Osteocyte (in vitro differentiated cells): ENCODE measurements at places on chromosomes 12 and 14.

DNA sequence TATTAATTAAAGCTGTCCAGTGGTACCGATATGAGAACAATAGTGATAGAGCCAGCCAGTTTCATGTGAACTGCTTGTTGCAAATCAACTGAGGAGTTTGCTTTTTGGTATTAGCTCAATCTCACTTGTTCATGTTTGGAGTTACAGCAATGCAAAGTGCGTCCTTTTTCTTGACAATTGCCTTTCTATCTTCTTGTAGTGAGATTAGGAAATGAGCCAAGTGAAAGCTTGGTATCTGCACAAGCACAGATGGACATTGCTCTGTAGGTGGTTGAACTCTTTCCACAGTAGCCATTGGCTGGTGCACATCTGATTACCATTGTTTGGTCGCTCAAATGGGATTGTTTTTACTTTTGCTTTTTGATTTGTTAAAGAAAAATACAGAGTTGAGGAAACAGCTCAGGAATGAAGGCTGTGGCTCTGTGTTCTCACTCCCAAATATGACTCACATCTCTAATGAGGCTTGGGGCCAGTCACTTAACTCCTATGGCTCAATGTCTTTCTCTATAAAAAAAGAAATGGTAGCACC is 241.4 kb downstream of the BMP4 start:
- DNase-seq, result no peak

DNA sequence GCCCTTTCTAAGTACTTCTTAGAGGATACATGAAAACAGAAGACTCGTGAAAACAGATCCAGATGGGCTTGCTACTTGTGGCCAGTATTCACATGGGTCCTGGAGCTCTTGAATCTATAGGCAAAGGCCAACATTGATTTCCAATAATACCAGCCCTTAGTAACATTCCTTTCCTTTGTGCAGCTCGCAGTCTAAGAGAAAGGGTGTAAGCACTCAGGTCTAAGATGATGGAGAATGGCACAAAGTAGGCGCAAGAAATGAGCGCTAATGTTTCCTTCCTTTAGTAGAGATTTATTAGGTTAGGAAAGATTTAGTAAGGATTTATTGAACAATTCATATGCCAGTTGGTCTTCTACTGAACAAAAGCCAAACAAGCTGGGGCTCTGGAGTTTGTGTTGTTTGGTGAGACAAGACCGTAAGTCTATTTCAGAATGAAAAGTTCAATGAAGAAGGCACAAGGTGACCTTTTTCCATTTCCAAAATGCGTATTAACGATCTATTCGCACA is 525 bp downstream of the RNU6-8 start:
- no peak for DNase-seq

DNA sequence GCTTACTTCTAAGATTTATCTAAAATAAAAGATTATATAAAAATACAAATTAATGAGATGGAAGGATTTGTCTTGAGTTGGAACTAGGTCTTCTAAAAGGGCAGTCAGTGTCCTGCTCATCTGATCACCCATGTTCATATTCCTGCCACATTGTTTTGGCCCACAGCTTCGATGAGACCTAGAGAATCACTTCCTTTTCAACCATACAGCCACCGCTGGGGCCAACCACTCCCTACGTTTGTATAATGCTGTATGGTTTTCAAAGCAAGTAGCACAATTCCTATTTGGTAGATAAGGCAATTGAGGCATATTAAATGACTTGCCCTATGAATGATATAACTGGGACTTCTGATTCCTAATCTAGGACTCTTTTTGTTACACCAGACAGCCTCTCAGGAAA is 249.4 kb downstream of the ZFP36L1 start:
- DNase-seq, result no peak

DNA sequence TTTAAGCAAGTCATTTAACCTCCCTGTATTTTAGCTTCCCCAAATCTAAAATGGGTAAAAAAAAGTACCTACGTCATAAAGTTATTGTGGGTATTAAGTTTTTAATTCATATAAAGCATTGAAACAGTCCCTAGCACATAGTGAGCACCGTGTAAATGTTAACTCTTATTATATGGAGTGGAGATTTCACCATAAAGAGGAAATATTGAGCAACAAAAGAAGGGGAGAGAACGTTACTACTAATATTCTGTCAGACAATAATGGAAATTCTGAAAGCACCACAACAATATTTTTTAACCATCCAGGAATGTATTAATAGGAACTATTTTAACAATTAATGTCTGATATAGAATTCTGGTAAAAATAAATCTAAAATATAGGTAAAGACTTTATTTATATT is 7.8 kb upstream of the CD163L1 start:
- no peak for DNase-seq

DNA sequence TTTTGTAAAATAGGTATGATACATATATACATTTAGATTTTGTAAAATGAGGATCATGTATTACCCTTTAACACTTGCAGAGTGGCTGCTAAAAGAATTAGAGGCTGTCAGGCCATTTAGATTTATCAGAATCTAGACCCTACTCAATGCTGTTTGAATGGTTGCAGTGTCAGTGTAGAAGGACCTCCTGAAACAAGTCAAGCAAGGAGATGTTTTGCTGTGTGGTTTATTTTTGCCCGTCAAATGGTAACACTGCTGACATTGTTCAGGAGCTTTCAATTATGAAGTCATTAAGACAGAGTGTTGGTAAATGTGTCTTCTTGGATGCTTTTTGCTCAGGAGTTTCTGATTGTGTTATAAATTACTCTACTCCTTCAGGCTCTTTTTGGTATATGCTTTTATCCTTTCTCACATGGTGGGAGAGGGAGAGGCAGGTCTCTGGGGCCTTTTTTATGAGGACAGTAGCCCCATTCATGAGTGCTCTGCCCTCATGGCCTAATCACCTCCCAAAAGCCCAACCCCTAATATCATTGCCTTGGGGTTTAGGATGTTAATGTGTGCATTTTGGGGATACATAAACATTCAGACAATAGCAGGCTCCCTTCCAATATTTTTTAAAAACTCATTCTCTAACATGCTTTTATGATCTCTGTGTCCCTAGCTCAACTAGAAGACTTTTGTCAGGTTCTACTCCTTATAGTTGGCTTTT is 16.5 kb downstream of the EID3 start:
- no peak for DNase-seq

- no peak for DNase-seq
Observed at GRCh38 chr12:85322715-85323114, 42.7 kb downstream of the ALX1 start.

DNA sequence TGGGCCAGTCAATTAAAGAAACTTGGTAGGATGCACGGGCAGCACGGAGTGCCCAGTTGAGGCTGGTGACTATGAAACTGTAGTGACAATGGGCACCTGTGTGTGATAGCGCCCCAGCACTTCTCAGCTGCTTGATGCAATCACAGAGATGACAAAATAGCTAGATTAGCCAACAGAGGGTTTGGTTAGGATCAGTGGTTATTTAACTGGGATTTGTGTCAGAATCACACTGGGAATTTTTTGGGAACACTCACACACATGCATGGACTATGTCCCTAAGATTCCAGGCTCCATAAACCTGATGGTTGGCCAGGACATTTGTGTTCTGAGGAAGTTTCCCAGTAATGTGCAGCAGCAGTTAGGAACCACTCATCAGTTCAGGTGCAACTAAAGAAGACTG is 51.2 kb upstream of the DAAM1 start:
- no peak for DNase-seq

- DNase-seq, result peak; percentile 62
Observed at GRCh38 chr14:76710056-76711010, 50.9 kb upstream of the VASH1 start.

GRCh38 chr12:52582971-52583456 is 9.4 kb upstream of the KRT74 start:
- DNase-seq, result no peak

GRCh38 chr12:7039403-7039802 is 21.1 kb upstream of the C1S start:
- DNase-seq, result no peak

- DNase-seq, result no peak
Observed at GRCh38 chr12:89951694-89952060, 243.0 kb upstream of the ATP2B1 start.

DNA sequence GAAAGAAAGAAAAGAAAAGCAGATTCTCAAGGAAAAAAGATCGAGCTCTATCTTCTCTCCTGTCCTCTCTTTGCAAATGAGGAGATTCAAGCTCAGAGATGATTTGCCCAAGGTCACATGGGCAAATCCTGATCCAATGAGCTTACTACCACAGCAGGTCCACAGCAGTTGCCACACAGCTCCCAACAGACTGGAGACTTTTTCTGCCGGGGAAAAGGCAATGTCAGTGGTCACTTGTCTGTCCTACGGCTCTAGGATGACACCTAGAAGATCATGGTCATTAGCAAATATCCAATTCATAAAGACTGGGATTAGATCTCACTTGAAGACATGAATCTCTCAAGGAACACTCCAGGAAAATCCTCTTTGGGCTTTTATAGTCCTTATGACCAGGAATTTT is 58.8 kb downstream of the TTC7B start:
- peak; percentile 11 for DNase-seq

GRCh38 chr12:103785243-103786031 is 55.6 kb downstream of the NT5DC3 start:
- DNase-seq, result no peak

DNA sequence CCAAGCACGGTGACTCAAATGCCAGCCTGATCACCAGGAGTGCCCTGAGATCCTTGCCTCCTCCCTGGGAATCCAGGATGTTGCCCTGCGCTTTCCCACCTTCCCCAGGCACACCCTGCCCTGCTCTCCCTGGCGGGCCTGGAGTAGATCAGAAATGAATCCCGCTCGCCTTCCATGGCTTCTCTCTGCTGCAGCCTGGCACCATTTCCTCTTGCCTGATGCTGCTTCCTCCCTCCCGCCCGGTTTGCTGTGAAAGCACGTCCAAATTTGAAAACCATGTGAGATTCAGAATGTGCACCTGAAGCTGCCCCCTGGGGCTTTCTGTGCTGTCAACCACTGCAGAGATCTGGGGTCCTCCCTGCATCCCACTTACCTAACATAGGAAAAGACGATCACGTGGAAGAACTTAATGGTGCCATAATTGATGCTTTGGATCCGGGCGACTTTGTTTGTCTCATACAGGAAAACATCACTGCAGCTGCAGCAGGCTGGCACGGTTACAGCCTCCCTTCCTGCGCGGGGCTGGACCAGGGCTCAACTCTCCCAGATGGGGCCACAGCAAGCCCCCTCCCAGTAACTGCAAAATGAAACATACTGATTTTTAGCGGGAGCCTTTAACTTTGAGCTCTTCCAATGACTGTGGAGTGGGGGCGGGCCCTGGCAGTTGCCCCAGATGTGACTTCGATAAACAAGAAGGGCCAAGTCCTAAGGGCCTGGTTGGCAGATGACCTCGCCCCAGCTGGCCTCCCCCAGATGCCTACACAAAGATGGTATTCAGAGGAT is 24.9 kb upstream of the C12orf76 start:
- DNase-seq, result no peak
